ENCODE measurements at places on chromosomes 1 and 21.

DNA sequence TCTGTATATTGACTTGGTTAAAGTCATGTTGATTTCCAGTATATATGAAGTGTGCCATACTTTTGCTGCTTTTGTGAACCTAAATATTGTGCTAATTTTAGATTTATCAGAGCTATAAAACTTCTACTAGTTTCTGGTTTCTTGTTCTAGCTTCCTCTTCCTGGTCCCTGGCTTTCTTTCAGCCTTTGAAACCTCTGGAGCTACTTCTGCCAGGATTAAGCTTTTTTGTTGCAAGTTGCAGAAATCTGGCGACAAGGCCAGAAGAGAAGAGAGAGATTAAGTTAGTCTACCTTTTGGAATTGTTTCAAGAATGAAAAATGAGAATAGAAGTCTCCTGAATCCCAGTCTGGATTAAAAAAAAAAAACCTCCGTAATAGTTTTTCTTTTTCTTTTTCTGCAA, 13.5 kb downstream of the RNF2 start:
- peak; percentile 61 for DNase-seq

DNA sequence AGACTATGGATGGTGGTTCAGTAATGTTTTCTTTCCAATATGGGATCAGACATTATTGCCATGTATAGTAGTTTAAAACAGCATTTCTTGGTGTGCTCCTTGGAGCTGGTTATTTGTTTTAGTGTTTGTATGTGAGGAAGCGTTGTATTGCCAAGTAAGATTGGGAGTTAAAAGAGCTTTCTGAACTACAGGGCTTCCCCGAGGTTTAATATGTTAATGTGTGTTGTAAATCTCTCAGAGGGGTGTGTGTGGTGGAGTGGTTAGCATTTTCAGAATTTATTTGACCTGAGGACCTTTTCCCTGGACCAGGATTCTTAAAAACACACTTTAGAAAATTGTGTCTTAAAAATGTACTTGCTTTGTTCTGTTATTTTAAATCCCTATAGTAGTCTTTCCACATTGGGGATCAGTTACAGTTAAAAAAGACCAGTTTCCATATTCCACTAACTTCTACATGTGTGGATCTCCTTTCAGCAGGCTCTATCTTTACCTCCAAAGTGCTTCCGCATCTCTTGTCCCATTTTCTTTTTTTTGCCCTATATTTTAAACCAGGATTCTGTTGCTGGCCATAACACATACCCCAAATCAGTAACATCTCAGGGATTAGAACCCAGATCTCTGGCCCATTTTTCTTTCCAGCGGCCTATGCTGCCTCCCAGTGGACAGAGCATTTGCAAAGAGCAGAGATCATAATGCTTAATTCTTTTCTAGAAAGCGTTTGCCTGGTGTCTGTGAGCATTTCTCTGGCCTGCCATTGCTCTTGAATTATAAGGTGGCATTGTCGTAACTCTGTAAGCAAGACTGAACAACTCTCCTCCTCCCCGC, 58.6 kb downstream of the PBX1 start:
- peak; percentile 42 for DNase-seq

DNA sequence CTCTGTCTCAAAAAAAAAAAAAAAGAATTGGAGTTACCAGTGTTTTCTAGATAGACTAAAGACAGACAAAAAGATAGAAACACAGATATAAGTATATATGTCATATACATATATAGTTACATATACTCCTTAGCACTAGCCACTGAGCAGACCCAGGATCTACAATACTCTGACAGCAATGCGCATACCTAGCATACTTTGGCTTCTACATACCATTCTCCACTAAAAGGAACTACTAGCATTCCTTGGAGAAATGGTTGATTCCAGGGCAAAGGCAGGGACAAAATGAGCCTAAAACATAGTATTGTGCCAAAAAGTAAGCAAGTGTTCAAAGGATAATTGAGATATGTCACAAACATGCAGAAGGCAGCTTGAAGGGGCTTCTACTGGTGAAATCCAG, 22.7 kb downstream of the SYNJ1 start:
- DNase-seq, result peak; percentile 31

- DNase-seq, result no peak
Observed at GRCh38 chr21:44896561-44897286, 23.2 kb upstream of the PTTG1IP start.

DNA sequence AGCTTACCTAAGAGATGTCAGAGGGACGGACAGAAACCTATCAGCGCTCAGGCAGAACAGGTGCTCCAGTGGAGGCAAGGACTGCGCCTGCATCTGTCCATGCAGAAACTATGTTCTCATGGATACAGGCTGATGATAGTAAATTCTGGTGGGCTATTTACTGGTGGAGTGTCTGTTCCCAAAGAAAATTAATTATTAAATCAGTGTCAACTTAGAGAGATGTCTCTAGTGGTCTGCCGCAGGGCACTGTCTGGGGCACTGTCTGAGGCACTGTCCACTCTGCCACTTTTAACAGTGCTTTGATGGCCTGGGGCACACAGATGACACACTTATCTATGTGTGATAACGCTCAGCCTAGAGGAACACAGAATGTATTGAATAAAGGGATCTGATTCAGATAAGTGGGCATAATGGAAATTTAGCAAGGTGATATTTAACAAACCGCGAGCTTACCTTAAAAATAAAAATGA, 148.1 kb downstream of the RGS7 start:
- DNase-seq, result no peak

DNA sequence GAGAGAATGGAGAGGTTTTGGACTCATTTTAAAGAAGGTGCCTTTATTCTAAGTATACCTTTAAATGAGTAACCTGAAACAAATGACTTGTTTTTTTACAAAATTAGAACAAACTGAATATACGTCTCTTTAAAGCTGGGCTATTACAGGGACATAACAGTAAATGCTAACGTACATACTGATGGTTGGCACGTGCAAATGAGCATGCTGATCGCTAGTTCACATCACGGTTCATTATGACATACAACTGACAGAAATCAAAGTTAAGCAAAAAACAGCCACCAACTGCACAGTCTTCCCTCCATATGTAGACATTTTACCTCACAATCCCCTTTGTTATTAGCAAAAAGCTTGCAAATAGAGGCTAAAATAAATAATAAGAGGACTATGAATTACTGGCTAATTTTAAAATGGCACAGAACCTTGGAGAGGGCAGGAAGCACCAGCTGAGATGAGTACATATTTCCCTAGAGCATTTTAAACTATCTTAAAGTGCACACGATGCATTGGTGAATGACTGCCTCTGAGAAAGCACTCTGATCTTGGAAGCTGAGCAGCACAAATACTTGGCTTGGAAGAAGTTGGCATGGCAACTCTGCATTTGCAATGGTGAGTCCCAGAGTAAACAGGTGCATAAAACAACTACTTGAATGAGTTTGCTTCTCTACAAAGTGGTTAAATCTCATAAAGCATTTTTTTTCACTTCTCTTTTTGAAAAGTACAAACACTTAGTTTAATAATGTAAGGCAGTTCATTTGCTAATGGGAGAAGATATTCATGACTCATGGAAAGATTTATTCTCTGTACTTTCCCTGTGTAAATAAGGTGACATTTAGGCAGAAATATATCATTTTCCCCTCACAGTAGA, 204.7 kb downstream of the LHX8 start:
- DNase-seq, result no peak

- DNase-seq, result peak; percentile 25
Observed at GRCh38 chr1:51093581-51093980, 8.4 kb upstream of the C1orf185 start.

- DNase-seq, result no peak
Observed at GRCh38 chr1:218466341-218467010, 121.3 kb downstream of the TGFB2 start.

DNA sequence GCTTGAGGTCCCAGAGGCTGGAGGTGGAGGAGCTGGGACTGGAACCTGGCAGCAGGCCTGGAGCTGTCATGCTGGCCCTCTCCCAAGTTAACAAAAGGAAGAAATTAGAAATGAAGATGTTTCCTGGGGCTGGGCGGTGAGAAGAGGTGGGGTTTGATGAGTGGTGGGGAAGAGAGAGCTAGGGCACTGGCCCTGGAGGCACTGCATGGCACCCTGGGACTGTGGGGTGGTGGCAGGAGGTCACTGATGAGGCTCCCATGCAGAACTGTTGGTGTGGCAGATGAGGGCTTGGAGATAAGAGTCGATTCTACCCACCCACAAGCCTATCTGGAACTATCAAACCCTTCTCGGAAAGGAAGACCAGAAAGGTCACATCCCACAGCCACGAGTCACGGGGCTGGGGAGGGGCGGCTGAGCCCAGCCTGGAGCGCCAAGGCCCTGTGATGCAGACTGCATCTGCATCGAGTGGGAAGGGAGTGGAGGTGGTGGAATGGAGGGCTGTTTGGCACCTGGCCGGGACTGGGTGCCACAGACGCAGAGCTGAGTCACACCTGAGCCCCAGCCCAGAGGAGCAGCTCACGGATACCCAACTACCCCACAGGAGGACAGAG, 29.4 kb downstream of the MRPL37 start:
- peak; percentile 67 for DNase-seq

DNA sequence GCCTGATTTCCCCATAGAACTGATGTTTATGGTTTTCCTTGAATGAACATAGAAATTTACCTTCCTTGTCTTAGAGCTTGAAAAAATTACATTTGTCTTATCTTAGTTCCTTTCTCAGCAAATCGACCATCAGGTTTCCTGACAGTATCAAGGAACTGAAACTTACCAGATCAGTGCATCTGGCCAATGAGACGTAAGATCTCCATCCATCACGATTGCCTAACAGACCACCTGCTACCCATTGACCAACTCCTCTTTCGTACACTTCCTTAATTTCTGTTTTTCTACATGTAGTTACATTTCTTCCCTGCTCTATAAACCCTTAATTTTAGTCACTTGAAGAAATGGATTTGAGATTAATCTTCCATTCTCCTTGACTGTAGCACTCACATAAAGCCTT, 57.4 kb upstream of the TMPRSS15 start:
- DNase-seq, result no peak

DNA sequence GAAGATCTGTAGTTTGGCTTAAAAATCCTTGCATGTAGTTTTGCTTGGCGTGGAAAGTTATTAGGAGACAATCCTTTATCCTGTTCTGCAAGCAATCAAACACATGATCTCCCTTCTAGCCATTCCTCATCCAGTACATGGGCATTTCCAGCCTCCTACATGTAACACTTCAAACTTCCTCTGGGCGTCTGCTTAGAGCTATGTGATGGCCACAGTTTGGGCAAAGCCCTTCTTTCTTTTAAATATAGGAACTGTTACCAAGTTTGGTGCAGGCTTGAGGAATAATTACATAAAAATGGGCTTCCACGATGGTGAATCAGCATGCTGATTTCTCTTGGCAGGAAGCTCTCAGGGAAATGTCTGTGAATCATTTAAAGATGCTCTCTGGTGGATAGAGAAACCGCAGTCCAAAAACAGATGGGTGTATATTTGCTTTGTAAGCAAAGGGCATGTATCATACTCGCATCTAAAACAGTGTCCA, 176.9 kb upstream of the FMN2 start:
- peak; percentile 64 for DNase-seq

DNA sequence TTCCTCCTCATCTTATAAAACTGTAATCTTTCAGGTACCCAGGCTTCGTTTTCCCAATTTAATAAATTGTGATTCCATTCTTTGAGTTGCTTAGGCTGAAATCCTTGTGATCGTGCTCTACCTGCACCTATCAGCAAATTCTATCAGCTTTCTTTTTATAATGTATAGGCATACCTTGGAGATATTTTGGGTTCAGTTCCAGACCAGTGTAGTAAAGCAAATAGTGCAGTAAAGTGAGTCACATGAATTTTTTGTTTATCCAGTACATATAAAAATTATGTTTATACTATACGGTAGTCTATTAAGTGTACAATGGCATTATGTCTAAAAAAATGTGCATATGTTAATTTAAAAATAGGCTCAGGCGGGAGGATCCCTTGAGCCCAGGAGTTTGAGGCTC, 5.5 kb downstream of the SWT1 start:
- DNase-seq, result no peak

DNA sequence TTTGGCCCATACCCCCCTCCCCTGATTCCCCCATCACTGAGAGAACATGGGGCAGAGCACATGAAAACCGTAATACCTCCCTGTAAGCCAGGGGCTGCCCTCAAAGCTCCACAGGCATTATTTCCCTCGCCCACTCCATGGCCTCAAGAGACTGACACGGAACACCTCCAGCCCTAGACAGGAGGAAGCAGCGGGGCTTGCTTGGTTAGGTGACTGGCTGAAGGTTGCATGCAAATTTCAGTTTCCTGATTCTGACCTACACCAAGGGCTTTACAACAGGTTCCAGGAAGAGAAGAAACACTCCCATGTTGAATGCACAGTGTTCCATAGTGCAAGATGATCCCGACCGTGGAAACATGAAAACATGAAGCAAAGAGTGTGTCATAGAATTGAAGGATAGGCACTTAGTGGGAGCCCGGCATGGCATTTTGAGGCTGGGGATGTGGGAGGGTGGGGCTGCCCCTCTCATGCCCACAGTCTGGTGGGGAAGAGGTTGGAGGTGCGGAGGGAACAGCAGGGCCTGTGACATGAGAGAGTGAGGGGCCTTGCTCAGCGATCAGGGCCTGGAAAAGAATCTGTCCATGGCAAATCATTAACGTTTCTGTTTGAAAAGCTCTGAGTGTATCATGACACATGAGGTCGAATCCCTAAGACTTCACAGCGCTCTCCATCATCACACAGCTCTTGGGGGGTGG, 33.5 kb downstream of the GPR137B start:
- no peak for DNase-seq

DNA sequence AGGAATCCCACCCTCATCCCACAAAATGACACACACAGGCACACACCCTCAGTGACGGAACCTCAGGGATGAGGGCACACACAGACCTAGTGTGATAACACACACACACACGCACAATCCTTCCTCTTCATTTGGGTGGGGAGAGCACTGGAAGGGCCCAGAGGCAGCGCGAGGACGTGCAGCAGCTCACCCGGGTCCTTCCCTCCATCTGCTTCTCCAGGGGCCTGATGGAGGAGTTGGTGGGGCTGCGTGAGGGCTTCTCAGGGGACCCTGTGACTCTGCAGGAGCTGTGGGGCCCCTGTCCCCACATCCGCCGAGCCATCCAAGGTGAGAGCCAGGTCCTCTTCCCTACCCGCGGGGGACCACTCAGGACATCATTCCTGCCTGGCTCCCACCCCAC, 557 bp downstream of the CLCNKA start:
- DNase-seq, result no peak

DNA sequence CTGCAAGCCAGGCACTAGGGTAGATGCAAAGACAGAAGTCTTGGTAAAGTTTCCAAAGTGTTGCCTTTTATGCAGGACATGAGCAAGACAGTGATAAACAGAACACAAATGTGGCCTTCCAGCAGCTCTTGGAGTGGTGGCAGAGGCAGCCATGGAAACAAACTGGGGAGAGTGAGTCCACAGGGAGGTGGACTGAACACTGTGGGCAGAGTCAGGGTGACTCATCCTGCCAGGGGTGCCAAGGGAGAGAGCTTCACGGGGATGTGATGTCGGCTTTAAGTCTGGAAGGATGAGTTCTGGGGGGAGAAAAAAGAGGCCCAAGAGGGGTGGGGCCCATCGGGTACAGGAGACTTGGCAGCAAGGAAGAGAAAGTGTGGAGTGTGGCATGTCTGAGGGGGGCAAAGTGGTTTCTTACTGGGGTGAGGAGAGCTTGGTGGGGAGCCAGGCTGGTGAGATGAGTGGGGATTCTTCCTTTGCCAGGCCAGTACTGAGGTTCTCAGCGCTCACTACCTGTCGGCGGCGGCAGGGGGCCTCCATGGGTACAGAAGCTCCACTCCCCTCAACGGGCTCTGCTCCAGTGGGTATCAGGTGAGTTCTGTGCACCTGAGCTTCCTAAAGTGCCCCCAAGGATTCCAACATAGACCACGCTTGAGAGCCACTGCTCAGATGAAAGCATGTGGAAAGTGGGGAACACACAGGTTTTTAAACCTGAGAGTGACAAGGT, 41.8 kb downstream of the KIAA0040 start:
- peak; percentile 6 for DNase-seq

- peak; percentile 3 for DNase-seq
Observed at GRCh38 chr1:181548497-181548896, 65.2 kb downstream of the CACNA1E start.

Measured in fibroblast of the aortic adventitia (primary cell).